ENCODE measurements at places on chromosomes 16 and 17. TPM values are rescaled to one million over a fixed set of nuclear protein-coding genes. Genes with fewer than 3 reads are reported as not detected.

The SMIM5 gene
- polyA plus RNA-seq: 5.1 TPM

The TNFRSF17 gene
- polyA plus RNA-seq: 0.18 TPM

DNA sequence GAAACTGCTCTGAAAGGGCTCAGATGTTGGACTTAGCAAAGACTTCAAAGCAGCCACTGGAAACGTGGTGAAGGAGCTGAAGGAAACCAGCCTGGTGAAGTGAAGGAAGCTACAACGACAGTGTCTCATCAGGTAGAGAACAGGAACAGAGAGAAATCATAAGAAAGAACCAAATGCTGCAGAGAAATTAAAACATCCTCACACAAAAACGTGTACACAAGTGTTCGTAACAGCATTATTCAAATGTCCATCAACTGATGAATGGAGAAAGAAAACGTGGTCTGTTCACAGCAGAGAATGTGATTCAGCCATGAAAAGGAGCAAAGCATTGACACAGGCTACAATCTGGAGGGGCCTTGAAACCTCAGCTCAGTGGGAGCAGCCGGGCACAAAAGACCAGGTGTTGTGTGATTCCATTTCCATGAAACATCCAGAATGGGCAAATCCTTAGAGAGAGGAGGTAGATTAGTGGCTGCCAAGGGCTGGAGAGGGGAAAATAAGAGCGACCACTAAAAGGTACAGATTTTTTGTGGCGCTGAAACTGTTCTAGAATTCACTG, 26.9 kb downstream of the IFT140 start:
- DNase-seq: no peak

GRCh38 chr17:48611681-48612455, 1.1 kb upstream of the HOXB7 start:
- DNase-seq: no peak

- DNase-seq: no peak
These were observed 168.6 kb downstream of the FTO start for GRCh38 chr16:53872248-53873221.

All from left kidney (tissue), 8 donors.